ENCODE measurements at places on chromosomes 16 and 17. TPM values are rescaled to one million over a fixed set of nuclear protein-coding genes. Genes with fewer than 3 reads are reported as not detected.

DNA sequence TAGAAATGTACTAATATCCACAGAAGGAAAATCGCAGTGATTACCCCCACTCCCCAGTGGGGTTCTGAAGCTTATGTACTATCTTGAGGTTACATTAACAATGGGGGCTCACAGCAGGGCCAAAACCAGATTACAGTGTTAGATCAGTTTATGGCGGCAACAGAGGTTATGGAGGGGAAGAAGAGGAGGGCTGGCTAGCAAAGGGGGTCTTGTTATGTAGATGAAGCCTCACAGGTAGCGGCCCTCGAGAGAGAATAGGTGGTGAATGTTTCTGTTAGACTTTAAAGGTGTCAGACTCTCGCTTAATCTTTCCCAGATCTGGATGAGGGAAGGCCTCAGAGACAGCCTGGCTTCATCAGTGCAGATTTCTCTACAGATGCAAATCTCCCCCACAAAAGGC is 22.2 kb downstream of the RNF112 start:
- H3K4me1 ChIP-seq: no peaks in the 10 kb centered on the region
- no peak for DNase-seq
- no peaks in the 10 kb centered on the region for H3K27me3 ChIP-seq
- H3K4me3 ChIP-seq: no peak overlapping the region

The PPP1R9B gene
- 5.1 TPM for polyA plus RNA-seq

The CDRT4 gene
- 9.6 TPM for polyA plus RNA-seq

DNA sequence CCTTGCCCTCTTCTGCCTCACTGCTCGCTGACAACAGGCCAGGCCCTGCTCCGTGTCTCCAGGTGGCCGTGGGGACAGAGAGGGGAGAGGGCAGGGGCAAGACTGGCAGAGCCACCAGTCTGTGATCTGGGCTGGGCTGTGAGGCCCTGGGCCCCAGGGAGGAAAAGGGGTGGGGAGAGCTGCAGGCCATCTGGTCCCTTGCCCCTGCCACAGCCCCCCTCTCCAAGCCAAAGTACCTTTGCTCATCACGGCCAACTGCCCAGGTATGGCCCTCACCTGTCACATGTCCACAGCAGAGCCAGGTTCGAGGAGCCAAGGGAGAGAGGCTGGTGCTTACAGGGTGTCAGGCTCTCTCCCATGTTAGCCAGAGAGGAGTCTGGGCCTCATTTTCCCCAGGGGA is 91.4 kb upstream of the LHX1 start:
- DNase-seq: no peak
- H3K4me3 ChIP-seq: no peak overlapping the region
- H3K4me1 ChIP-seq: no peaks in the 10 kb centered on the region
- peaks cover 14% of the 10 kb centered on the region for H3K27me3 ChIP-seq

The MPP2 gene
- 1.4 TPM for polyA plus RNA-seq

The ZNF205 gene
- polyA plus RNA-seq: 13.2 TPM

The CD300LB gene
- polyA plus RNA-seq: not detected

Measured in hepatocyte (in vitro differentiated cells).